Caco-2 (cell line): ENCODE measurements at places on chromosomes 3 and 15.
A peak's percentile ranks its signal among the peaks of the same experiment; 100 is the strongest.

DNA sequence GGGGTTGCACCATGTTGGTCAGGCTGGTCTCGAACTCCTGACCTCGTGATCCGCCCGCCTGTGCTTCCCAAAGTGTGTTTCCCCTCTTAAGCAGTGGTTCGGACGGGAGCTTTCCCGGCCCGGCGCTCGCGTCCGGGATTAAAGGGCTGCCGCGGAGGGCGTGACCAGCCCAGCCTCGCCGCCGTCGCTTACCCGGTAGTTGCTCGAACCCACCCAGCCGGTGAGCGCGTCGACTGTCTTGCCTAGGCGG lies 513 bp downstream of the CLASP2 start:
- peak; percentile 81 for DNase-seq

DNA sequence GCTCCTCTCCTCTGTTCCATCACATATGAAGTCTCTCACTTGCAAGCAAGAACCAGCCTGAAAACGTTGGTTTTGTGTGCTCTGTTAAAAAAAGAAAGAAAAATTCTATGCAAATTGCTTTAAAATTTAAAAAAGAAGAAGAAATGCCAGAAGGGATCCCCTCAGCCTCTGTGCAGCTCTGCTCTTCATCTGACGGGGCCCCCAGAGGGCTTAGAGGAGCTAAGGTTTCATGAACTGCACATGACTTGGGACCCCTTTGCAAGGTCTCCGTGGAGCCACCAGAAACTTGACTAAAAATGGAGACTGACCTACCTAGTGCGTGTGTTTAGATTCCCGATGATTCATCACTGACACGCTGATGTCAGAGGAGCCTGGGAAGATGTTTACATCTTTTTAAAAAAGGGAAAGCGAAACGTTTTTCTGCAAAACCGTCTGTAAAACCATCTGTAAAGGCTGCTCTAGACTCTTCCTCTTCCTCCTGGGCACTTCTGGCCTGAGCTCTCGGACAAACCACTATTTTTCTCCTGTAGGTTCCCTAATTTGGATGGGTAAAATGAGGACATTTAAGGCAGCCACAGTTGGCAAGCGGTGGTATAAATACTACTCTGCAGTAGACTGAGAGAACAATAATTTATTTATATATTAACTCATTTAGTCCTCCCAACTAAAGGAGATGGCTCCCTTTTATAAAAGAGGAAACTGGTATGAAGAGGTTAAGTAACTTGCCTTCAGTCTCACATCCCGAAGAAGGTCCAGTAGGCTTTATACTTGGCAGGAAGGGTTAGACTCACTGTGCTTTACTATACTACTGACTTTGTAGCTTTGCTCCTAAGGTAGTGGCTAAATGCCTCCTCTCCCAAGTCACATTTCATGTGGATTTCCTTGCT lies 67.2 kb upstream of the POLG start:
- no peak for DNase-seq

GRCh38 chr15:99506399-99506798 lies 59.4 kb upstream of the MEF2A start:
- DNase-seq, result no peak

GRCh38 chr15:69081310-69082004 lies 67.0 kb downstream of the NOX5 start:
- no peak for DNase-seq

DNA sequence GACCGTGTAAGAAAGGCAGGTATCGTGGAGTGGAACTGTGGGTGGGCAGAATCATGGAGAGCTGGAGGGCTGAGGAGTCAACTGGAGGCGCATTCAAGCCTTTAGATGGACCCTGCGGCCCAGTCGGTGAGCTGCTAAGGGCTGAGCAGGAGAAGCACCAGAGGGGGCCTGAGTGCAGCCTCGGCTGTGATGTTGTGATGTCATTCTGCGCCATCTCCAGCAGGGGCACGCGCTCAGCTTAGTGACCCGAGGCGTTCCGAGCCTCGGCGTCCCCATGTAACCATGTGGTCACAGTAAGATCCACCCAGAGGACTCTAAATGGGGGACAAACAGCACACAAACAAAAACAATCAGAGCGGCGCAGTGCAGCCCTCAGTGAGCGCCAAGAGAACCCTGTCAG lies 76.8 kb downstream of the VGLL4 start:
- DNase-seq, result peak; percentile 18

GRCh38 chr3:125585595-125586223 lies 9.6 kb downstream of the OSBPL11 start:
- peak; percentile 56 for DNase-seq

- no peak for DNase-seq
Observed at GRCh38 chr3:175356899-175357324, 497.8 kb downstream of the NAALADL2 start.

DNA sequence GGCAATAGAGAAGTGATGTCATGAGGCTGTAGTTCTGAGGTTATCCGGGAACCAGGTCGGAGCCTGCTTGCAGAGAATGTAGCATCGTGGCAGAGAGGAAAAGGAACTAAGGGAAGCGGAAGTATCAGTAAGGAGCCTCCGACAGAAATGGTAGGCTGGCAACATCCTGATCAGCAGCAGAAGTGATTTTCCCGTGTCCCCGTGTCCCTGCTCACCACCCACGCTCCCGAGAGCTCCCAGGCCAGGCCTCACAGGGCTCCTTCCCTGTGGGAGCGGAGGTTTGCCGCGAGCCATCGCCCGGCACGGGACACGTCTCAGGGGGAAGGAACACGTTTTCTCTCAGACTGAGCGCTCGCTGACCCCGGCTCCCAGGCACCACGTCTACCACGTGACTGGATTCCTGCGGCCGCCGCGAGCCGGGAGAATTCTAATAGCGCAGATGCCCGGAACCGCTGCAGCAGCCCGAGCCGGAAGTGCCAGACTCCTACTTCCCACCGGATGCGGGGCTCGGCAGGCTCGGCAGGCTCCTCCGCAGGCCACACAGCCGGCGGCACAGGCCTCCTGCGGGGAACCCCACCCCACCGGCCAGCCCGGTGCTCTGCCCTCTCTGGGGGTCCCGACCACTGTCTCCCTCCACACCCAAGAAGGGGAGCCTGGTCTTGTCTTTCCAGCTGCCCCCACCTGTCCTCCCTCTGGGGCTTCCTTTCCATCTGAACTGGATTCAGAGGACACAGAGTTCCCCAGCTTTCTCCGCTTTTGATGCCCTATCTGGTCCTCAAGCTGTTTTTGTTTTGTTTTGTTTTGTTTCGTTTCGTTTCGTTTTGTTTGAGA lies 99.3 kb downstream of the BDH1 start:
- peak; percentile 90 for DNase-seq

DNA sequence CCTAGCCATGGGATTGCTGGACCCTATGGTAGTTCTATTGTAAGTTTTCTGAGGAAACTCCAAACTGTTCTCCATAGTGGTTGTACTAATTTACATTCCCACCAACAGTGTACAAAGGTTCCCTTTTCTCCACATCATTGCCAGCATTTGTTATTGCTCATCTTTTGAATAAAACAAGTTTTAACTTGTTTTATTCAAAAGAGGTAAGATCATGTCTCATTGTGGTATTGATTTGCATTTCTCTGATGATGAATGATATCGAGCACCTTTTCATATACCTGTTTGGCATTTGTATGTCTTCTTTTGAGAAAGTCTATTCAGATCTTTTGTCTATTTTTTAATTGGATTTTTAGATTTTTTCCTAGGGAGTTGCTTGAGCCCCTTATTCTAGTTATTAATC lies 819.1 kb downstream of the TUSC7 start:
- DNase-seq, result no peak

GRCh38 chr15:98390946-98391530 lies 257.3 kb upstream of the IGF1R start:
- no peak for DNase-seq

GRCh38 chr3:38949994-38950393 lies 101.8 kb downstream of the SCN11A start:
- no peak for DNase-seq

- no peak for DNase-seq
Observed at GRCh38 chr3:122012821-122013220, 9.2 kb downstream of the ILDR1 start.

GRCh38 chr3:23129817-23130216 lies 73.3 kb upstream of the UBE2E2 start:
- peak; percentile 24 for DNase-seq

DNA sequence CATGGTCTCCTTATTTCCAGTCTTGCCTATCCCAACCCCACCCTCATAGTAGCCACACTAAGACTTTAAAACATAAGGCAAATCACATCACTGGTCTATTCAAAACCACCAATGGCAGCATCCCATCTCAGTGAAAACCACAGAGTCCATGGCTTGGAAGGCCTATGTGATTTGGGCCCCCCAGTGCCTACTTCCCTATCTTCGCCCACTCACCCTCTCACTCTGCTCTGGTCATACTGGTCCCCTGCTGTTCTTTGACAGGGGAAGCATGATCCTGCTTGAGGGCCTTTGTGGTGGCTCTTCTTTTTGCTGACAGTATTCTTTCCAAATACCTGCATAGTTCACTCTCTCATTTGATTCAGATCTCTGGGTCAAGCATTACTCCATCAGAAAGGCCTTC lies 3.3 kb downstream of the GTF2A2 start:
- DNase-seq, result no peak

- DNase-seq, result no peak
Observed at GRCh38 chr3:38829404-38829803, 13.4 kb upstream of the SCN10A start.

- DNase-seq, result no peak
Observed at GRCh38 chr3:23068016-23068728, 135.0 kb upstream of the UBE2E2 start.

- no peak for DNase-seq
Observed at GRCh38 chr3:109177908-109178307, 41.4 kb downstream of the C3orf85 start.

- DNase-seq, result no peak
Observed at GRCh38 chr3:186922790-186923189, 7.5 kb upstream of the ST6GAL1 start.

- no peak for DNase-seq
Observed at GRCh38 chr3:87468938-87469337, 192.6 kb upstream of the POU1F1 start.

- DNase-seq, result no peak
Observed at GRCh38 chr3:136914739-136915138, 43.0 kb upstream of the IL20RB start.
